ENCODE measurements at places on chromosomes 13 and 19.

DNA sequence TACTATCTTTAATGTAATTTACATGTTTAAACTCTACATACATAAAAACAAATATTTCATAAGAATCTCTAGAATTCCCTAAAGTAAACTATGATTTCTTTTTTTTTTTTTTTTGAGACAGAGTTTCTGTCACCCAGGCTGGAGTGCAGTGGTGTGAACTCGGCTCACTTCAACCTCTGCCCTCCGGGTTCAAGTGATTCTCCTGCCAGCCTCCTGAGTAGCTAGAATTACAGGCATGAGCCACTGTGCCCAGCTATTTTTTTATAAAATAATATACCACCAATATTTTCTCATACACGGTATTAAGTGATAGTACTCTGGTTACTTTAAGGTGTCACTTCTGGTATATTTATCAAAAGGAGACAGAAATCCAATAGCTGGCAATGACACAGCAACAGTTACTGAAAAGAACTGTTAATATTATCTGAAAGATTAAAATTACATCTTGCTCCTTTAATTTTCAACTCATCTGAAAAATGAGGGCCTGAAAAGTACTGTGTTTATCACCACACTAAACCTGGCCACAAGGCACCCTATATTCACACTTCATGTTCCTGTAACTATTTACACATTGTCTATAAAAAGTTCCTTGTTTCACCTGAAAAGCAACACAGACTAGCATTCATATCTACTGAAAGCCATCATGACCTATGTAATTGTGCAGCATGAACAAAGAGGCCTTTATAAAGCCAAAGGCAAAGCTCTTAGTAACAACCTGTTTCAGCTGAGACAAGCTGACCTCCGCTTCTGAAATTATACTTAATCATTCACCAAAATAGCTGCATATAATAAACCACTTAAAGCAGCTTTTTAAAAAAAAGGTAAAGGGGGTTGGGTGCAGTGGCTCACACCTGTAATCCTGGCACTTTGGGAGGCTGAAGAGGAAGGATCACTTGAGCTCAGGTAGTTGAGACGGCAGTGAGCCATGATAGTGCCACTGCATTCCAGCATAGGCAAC is 106.1 kb downstream of the SLC25A15 start:
- DNase-seq, result no peak

GRCh38 chr19:13978351-13979243 is 26.3 kb downstream of the DCAF15 start:
- peak; percentile 85 for DNase-seq

DNA sequence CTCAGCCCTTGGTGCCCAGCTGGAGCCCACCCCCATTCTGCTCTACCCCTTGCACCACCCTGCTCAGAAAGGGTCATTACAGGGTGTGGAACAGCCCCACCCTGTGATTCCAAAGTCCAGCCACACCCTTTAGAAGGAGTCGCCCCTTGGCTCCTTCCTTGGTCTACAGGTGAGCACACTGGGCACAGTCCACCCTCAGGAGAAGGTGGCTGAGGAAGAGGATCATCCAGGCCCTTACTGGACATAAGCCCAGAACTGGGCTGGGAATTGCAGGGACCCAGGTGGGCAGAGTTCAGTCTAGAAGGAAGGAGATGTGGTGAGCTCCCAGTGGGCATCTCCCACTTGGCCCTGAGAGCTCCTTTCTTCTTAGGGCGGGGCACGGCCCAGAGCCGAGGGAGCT is 8.6 kb downstream of the SLC46A3 start:
- no peak for DNase-seq

- DNase-seq, result no peak
Observed at GRCh38 chr13:33550885-33551284, 265.3 kb upstream of the STARD13 start.

GRCh38 chr19:40335855-40336600 is 12.2 kb downstream of the C19orf47 start:
- DNase-seq, result no peak

DNA sequence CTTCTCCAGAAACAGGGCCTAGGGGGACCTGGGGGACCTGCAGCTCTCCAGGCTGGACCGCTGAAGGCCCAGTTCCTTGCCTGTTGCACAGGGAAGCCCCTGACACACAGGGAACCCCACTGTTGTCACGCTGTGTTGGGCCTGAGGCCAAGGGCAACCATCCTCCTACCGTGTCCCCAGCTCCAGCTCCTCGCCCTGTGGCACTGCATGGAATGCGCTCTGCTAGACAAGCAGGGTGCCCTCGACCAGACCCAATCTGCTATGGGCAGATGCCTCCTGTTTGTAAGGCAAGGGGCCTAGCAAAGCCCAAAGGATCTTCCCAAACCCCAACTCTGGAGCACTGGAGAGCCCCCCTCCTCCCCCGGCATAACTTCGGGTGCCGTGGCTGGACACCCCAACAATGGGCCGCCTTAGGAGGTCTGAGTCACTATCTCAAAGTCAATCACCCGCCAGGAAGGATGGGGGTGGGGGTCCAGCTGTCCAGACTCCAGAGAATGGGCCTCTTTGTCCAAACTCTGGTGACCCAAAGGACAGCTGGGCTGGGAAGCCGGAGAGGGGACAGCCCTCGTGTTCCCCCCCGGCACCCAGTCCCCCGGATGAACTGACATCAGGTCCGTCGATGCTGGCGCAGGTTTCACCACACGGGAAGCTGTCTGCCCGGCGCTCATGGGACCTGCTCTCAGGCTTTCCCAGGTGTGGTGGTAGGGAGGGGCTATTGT is 3.7 kb downstream of the BRSK1 start:
- DNase-seq, result no peak

DNA sequence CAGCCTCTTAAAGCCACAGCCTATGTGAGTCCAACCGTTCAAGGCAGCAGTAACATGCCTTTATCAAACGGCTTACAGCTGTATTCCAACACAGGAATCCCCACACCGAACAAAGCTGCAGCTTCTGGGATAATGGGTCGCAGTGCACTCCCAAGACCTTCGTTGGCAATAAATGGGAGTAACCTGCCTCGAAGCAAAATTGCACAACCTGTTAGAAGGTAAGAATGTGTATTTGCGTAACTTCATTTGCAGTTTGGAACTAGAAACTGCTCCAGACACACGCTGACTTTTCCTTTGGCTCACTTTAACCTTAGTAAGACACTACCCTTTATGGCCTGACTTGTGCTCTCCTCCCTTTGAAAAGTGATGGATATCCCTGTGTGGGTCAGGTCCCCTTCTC is 63.4 kb downstream of the SLAIN1 start:
- DNase-seq, result no peak

Measured in sciatic nerve (tissue), 2 donors.